GM23338 (cell line): ENCODE measurements at places on chromosomes 6 and 20.

- H3K36me3 ChIP-seq: no peaks in the 10 kb centered on the region
- DNase-seq: no peak
- H3K27me3 ChIP-seq: no peaks in the 10 kb centered on the region
- no peaks in the 10 kb centered on the region for H3K4me1 ChIP-seq
Measured at GRCh38 chr6:150119173-150119572, 23.7 kb upstream of the PPP1R14C start.

- H3K27me3 ChIP-seq: no peaks in the 10 kb centered on the region
- H3K4me3 ChIP-seq: no peak overlapping the region
- H3K4me1 ChIP-seq: peaks cover 5% of the 10 kb centered on the region; the same call in 1 of the 2 replicates
- H3K27ac ChIP-seq: no peak overlapping the region
- no peak for DNase-seq
Measured at GRCh38 chr20:7123457-7123856, 356.0 kb downstream of the BMP2 start.

- H3K27ac ChIP-seq: peak overlapping the region; percentile 99
- peaks cover 13% of the 10 kb centered on the region for H3K4me1 ChIP-seq
- H3K27me3 ChIP-seq: no peaks in the 10 kb centered on the region
- H3K4me3 ChIP-seq: peak overlapping the region; percentile 84
Measured at GRCh38 chr6:13574149-13574570, 241 bp upstream of the SIRT5 start.

DNA sequence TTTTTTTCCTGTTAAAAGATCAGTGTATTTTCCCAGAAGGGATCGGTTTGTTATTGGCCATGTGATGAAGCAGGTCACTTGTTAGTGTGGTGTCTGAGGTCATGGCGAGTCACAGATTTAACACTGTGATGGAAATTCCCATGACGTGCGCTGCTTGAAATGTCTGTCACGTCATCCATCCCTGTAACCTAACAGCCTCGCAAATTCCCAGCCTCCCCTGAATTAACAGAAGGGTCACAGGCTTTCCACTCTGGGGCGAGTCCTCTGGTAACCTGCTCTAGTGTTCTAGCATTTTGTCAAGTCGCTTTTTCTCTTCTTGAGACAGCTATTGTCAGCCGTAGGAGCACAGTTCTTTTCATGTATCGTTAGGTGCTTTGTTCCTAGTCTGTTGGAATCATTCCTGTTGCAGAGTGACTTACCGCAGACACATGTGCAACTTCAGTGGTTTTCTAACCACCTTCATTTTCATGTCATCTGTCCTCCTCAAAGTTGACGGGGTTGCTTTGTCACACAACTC, 137.2 kb downstream of the MAP3K4 start:
- no peak overlapping the region for H3K4me3 ChIP-seq
- H3K36me3 ChIP-seq: peaks cover 7% of the 10 kb centered on the region; the same call in 1 of the 2 replicates
- no peaks in the 10 kb centered on the region; the same call in 1 of the 2 replicates for H3K4me1 ChIP-seq
- no peaks in the 10 kb centered on the region for H3K27me3 ChIP-seq
- DNase-seq: no peak

- H3K4me3 ChIP-seq: no peak overlapping the region
- H3K4me1 ChIP-seq: peaks cover 84% of the 10 kb centered on the region
- H3K36me3 ChIP-seq: no peaks in the 10 kb centered on the region
- no peak for DNase-seq
- H3K27ac ChIP-seq: no peak overlapping the region
Measured at GRCh38 chr6:156885562-156885961, 108.4 kb downstream of the ARID1B start.

GRCh38 chr6:99121748-99122147, 174.0 kb upstream of the FBXL4 start:
- H3K36me3 ChIP-seq: no peaks in the 10 kb centered on the region
- H3K4me3 ChIP-seq: no peak overlapping the region
- no peak for DNase-seq
- H3K27me3 ChIP-seq: no peaks in the 10 kb centered on the region
- H3K4me1 ChIP-seq: no peaks in the 10 kb centered on the region
- no peak overlapping the region for H3K27ac ChIP-seq
